ENCODE measurements at places on chromosomes 2 and 18.

DNA sequence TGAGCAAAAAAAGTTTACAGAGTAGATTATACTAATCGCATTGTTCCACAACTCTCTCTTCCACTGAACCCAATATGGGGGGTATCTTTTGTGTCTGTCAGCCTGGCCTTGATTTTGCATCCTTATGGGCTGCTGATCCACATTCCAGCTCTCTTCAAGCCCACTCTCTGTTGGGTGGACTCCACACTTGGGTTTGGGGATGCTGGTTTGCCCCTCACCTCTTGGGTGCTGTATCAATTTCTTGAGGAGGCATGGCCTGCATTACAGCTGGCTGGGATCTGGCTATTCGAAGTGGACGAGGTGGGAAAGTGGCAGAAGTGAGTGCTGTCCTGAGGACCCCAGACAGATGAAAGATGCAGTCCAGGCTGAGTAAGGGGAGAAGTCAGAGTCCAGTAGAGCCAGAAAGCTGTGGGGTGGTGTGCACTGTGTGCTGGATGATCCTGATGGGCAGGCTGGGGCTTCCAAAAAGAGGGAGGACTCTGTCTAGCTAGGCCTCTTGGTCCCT, 141.4 kb downstream of the CAPN13 start:
- no peak for DNase-seq

DNA sequence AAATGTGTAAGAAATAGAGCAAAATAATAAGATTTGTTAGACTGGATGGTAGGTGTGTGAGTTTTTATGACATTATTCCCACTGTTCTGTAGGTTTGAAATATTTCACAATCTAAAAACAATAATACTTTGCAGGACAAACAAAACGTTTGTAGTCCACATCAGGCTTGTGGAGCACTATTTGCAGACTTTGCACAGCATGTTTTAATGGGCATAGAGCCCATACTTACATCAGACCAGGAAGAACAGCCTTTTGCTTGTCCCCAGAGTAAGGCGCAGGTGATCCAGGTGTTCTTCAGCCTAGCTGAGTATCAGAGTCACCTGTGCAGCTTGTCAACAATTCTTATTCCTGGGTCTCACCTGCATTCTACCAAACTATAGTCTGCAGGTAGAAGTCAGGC, 9.1 kb upstream of the STK39 start:
- no peak for DNase-seq

DNA sequence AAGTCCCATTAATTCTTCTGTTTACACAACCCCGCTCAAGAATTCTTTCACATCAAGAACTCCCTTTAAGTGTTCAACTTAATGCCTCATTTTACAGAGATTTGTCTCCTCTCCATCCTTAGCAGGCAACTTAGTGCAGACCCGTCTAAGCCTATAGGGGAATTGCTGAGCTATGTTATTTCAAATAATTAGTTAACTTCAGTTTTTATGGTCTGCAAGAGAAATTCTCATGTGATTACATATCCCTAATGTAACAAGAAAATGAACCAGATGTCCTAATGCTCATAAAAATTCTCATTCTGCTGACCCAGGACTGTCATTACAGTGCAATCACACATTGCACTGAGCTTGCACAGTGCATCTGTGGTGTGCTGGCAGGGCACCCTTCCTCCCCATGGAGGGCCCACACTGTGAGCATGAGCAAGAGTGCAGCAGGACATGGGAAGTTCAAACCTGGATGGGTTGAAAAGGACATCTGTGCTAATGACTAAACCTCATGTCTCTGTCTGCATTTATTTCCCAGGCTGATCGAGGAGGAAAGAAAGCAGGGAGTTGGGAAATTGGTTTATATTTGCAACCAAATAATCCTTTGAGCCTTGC, 97.1 kb downstream of the COL5A2 start:
- no peak for DNase-seq

- DNase-seq, result no peak
Observed at GRCh38 chr2:71647356-71647755, 194.0 kb downstream of the DYSF start.

GRCh38 chr2:210363876-210364275, 48.9 kb upstream of the MYL1 start:
- DNase-seq, result no peak

GRCh38 chr18:12317664-12318333, 9.8 kb downstream of the TUBB6 start:
- DNase-seq, result no peak

- no peak for DNase-seq
Observed at GRCh38 chr18:70234667-70235459, 29.4 kb upstream of the RTTN start.

DNA sequence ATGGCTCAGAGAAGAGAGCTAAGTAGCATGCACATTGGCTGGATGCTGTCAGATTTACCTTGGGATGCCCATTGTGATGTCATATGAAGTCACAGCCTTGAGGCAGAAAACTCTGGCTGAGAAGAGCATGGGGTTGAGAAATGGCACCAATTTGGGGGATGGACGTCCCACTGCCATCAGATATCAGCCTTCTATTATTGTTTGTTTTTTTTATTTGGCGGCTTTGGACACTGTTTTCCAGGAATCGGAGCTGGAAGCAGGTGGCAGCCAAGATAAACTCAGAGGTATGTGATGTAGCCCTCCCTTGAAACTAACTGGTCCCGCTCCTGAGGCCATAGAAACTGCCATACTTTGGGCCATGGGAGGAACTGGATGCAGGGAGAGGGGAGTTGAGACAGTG, 40.6 kb downstream of the GCKR start:
- DNase-seq, result no peak

GRCh38 chr2:187124529-187124928, 275.6 kb upstream of the ZSWIM2 start:
- no peak for DNase-seq

- DNase-seq, result no peak
Observed at GRCh38 chr2:172437419-172438341, 10.3 kb downstream of the ITGA6 start.

DNA sequence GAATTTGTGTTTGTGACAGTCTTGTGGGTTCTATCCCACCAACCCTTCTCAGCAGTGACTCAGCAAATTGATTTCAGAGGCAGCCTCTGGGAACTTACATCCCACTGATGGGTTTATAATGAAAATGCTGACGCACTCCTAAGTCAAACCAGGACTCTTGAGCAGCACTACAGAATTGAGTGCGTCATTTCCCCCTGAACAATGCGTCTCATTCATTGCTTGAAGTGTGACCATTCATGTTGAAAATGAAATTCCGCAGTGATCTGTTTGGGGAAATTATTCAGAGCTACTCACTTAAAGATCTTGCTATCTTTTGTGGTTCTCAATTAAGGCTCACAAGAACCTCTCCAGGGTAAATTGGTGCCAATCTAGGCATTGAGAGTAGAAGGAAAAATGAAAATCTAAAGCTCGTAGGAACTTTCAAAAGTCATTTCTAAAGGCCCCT, 417.7 kb upstream of the SLC14A2 start:
- no peak for DNase-seq

DNA sequence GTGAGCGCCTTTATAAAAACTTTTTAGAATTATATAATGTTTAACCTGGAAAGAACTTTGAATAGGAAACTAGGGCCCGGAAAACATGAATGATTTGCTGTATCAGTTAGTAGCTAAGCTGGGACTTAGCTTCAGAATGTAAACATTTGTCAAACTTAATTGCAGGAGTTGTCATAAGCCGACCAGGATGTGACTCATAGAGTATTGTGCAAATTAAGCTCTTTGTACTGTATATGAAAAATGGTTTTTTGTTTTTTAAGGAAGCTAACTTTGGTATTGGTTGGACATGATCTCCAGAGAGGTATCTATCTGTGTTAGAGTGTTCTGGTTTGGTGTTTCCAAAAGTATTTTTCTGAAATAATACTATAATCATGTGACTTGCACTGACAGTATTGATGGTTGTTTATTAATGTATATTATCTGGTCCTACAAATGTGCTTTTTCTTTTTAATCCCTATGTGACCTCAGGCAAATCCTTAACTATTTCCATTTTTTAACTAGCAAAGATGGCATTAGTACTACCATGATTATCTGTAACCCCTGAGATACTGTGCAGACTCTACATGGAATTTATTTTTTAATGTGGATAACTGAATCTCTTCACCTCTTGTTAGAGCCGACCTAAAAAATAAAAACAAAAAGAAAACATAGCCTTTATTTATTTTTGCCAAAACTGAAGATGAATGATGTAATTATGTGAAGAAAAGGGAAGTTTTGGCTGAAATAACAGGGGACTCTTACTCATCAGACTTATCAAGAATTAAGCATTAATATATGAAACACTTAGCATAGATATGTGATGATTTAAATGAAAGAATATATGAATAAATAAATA, 11.7 kb downstream of the YIPF4 start:
- no peak for DNase-seq

DNA sequence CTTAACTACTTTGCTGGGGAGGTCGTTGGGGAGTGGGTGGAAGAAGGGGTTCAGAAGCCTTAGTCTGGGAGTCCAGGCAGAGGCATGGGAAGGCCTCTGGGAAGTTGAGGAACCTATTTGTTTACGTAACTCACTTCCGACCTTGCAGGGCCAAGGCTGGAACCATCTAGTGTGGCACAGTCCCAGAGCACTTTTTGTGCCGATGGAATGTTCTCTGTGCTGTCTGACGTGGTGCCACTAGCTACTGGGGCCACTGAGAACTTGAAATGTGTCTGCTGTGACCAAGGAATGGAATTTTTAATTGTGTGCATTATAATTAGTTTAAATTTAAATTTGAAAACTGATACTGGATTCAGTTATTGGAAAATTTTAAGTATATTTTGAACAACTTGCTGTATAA, 139.7 kb downstream of the FAM161A start:
- DNase-seq, result no peak

GRCh38 chr2:80300954-80301353, 3.6 kb downstream of the LRRTM1 start:
- no peak for DNase-seq

DNA sequence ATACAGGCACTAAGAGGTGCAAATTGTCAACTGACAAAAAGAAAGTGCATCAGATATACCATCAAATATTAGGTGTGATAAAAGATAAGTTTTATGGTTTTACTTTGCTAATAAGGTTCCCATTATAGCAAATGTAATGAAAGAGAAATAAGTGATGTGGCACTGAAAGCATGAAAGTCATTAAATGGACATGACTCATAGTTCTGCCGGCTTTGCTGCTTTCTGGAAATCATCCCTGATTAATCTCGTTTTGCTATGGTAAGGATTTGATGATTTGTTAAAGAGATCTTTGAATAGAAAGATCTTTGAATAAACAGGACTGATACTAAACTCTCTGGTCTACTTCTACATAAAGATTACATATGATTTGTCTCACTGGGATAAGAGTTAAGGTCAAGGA, 72.7 kb downstream of the CLIP4 start:
- DNase-seq, result no peak

GRCh38 chr2:62787386-62787785, 81.9 kb downstream of the EHBP1 start:
- no peak for DNase-seq
